ENCODE measurements at places on chromosomes 3 and 15.

- no peak for DNase-seq
These were observed 85.1 kb upstream of the MYRIP start for GRCh38 chr3:39724233-39724846.

- no peak for DNase-seq
These were observed 56.6 kb downstream of the LSM3 start for GRCh38 chr3:14235003-14235911.

DNA sequence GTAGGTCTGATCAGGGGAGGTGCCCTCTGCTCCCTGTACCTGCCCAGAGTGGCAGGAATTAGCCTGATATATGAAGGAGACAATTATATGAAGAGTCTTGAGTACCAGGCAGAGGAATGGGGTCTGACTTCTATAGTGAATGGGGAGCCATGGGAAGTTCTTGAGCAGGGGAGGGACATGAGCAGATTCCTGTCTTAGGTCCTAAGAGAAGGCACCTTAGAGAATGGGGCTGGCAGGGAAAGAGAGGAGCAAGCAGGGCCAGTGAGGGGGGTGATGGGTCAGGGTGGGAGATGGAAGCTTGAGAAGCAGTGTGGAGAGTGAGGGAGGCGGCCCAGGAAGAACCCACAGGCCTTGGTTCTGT is 12.4 kb downstream of the CD276 start:
- no peak for DNase-seq

DNA sequence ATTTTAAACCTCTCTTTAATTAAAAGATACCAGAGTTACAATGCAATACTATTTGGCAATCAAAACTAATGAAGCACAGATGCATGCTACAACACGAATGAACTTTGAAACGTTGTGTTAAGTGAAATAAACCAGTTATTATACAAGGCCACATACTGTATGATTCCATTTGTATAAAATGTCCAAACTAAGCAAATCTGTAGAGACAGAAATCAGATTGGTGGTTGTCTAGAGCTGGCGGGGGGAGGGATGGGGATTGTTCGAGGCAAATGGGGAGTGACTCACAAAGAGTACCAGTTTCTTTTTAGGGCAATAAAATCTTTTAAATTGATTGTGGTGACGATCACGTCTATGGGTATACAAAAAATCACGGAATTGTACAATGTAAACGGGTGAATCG is 677.0 kb downstream of the NTRK3 start:
- DNase-seq = no peak

- DNase-seq = no peak
These were observed 14.1 kb upstream of the TOPAZ1 start for GRCh38 chr3:44227632-44228031.

GRCh38 chr3:48505146-48505545 is 1.2 kb upstream of the SHISA5 start:
- no peak for DNase-seq

DNA sequence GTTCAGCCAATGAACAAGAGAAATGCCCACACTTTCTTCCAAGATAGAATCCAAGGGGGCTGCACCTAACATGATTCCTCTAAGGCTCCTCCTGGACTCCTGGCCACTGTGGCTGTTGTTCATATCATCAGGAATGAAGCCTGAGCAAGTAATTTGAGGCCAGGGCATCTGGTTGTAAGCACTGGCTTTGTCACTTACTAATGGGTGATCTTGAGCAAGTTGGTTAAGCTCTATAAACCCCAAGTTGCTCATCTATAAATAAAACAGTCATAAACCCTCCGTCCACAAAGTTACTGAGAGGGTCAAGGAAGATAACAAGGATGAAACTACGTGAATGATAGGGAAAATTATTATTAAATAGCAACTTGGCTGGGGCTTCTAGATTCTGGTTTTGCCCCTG is 58.3 kb downstream of the CDC25A start:
- no peak for DNase-seq
